ENCODE measurements at places on chromosomes 1 and 21. TPM values are rescaled to one million over a fixed set of nuclear protein-coding genes. Genes with fewer than 3 reads are reported as not detected.

GRCh38 chr1:101128846-101129245, 103.3 kb upstream of the DPH5 start:
- no peaks in the 10 kb centered on the region for H3K27me3 ChIP-seq
- peaks cover 31% of the 10 kb centered on the region for H3K4me1 ChIP-seq
- no peak for DNase-seq

Gene TCHHL1
- total RNA-seq, result not detected

Gene OR2M5
- total RNA-seq, result not detected

Gene FHAD1
- total RNA-seq, result not detected

Gene TNFSF4
- total RNA-seq, result 0.17 TPM

Gene FCRL4
- total RNA-seq, result not detected

- H3K27ac ChIP-seq, result no peak within 1 kb of the TSS
- no peak for DNase-seq
- H3K4me3 ChIP-seq, result no peak within 1 kb of the TSS
- no peaks in the 10 kb centered on the region for H3K27me3 ChIP-seq
- no peaks in the 10 kb centered on the region for H3K36me3 ChIP-seq
These were observed at the start of gene TMEM125 for GRCh38 chr1:43269627-43270375. Gene TMEM125, plus strand, starts transcription at chr1:43269983. Its CDS starts 2,740 bp downstream, at chr1:43272723.

GRCh38 chr1:47675047-47675675, 237.3 kb downstream of the FOXD2 start:
- no peaks in the 10 kb centered on the region for H3K36me3 ChIP-seq
- no peak overlapping the region for H3K4me3 ChIP-seq
- H3K27ac ChIP-seq, result no peak overlapping the region

Gene DCST1
- total RNA-seq, result 0.39 TPM

DNA sequence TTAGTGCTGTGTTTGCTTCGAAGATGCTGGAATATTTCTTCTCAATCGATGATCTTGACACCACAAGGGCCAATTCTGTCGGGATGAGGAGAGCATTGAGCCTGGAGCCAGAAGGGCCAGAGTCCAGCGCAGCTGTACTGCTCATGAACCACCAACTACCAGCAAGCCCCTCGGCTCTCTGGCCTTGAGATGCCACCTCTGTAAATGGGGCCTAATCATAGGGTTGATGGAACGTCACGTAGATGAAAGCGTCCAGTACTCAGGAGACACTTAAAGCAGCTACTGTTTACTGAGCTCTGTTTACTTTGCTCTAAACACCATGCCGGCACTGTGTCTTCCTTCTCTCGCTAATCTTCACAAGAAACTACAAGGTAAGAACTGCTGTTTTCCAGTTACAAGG, 26.3 kb downstream of the CCDC185 start:
- DNase-seq, result no peak
- H3K4me3 ChIP-seq, result no peak overlapping the region
- no peaks in the 10 kb centered on the region for H3K36me3 ChIP-seq
- H3K27me3 ChIP-seq, result peaks cover 2% of the 10 kb centered on the region
- no peak overlapping the region for H3K27ac ChIP-seq

Measured in CD4-positive, alpha-beta T cell (primary cell).